ENCODE measurements at places on chromosomes 2 and 18.

DNA sequence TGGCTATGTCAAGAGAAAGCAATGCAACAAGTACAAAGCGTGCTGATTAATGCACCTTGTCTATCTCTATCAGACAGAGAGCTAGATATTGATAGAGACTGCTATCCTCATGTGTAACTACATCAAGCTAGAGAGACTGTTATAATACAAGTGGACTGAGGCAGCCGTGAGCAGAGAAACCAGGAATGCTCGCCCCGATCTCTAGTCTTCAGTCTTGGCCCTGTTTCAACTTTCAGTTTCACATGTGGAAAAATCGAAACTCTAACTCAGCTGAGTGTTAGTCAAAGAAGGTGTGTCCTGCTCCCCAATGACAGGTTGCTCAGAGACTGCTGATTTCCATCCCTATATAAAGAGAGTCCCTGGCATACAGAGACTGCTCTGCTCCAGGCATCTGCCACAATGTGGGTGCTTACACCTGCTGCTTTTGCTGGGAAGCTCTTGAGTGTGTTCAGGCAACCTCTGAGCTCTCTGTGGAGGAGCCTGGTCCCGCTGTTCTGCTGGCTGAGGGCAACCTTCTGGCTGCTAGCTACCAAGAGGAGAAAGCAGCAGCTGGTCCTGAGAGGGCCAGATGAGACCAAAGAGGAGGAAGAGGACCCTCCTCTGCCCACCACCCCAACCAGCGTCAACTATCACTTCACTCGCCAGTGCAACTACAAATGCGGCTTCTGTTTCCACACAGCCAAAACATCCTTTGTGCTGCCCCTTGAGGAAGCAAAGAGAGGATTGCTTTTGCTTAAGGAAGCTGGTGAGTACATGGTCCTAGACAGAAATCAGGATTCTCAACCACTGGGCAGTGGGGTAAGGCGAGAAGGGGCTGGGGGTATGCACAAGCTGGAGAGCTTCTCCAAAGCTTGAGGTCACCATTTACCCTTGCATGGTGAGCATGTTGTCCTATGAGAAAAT, at the start of gene RSAD2:
Gene RSAD2 (plus strand): TSS at position 376 of the 903 bp plus-strand sequence. CDS start 24 bp downstream, at position 400.
- peak; percentile 18 for DNase-seq

DNA sequence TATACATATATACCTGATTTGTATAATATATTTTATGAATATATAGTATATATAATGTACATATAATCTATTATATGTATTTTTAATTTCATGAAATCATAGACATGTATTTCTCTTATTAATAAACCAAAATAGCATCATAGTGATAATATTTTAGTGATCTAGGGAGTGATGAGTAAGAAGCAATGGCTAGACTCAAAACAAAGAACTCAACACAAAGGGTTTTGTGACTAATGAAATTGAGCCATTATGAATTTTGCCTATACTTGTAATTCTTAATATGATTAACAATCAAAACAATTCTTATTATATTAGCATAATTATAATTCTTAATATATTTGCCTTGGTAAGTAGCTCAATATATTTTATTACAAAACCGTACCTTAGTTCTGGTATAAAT, 1614.1 kb upstream of the TMEFF2 start:
- DNase-seq = no peak

DNA sequence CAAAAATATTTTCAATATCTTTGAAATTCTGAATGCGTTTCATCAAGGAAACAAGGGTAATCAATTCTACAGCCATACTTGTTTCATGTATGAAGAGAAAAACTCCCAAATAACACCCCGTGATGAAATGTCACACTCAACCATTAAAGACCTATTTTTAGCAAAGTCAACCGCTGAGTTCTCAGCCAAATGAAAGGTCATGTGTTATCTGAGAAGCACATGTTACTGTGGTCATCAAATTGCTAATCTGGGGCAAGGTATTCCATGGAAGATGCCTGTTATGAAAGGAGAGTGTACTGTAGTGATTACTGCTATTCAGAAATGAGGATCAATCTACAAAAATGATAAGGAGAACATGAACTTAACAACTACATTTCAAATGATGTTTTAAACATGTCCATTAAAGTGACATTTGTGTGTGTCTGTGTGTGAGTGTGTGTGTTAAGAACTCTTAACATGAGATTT, 126.7 kb downstream of the BCL2 start:
- DNase-seq = no peak

GRCh38 chr18:59264121-59264571, 9.1 kb downstream of the RAX start:
- no peak for DNase-seq

- DNase-seq = peak; percentile 83
Observed at GRCh38 chr2:69945441-69945840, 16.0 kb downstream of the ASPRV1 start.

Measured in Kasumi-1 (cell line).